ENCODE measurements at places on chromosomes 4 and X.
A peak's percentile ranks its signal among the peaks of the same experiment; 100 is the strongest.

DNA sequence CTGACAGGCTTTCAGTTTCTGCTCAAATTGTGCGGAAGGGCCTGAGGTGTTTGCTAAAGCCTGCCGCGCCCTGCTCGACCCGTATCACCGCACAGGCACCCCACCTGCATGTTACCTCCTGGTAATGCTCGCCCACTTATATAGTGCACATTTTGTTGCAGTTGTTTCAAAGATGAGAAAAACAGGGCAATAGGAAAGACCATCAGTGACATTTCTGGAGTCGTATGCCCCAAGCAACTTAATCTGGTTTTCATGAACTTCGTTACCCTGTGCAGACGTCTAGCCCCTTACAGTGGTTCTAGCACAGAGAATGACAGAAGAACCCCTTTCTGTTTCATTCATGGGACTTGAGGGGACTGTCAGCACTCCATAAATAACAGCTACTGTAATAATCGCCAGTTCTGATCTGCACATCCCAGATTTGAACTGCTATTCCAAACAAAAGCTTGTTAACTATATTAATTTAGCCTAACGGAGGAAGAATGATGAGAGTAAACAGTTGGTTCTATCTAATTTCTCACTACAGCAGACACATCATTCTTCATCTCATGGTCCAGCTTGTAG lies 940 bp upstream of the DCTD start:
- no peak for DNase-seq

GRCh38 chrX:154437971-154438893 lies 1.3 kb downstream of the GDI1 start:
- no peak for DNase-seq

GRCh38 chr4:125739760-125740159 lies 425.0 kb downstream of the FAT4 start:
- DNase-seq = no peak

DNA sequence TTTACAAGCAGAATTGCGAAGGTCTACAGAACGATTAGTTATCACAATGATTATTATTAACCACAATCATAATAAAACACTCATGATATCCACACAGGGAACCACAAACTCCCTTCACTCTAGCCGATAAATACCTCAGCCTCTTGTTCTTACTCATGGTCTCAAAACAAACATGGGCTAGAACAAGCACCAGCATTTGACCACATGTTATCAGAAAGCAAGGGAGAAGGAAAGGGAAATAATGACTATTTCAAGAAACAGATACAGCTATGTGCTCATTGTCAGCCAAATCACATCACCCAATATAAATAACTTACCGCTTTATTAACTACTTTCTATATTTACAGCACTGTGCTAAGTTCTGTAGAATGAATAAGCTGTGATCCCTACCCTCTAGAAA lies 663.2 kb upstream of the HTR2C start:
- no peak for DNase-seq

- peak; percentile 81 for DNase-seq
These were observed 973 bp downstream of the ADAMTS3 start for GRCh38 chr4:72567821-72568675.

DNA sequence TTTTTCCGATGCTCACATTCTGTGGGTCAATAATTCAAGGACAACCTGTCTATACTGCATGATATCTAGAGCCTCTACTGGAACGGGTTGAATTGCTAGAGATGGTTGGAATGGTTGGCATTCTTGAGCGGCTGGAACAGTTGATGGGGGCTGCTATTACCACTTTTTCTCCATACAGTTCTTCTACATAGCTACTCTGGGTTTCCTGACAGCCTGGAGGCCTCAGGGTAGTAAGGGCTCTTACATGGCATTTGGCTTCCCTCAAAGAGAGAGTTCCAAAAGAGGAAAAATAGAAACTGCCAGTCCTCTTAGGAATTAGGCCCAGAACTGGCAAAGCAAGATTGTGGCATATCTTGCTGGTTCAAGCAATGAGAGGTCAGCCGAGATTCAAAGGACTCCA lies 53.1 kb downstream of the NAA11 start:
- DNase-seq = no peak

- no peak for DNase-seq
These were observed 415.5 kb upstream of the FAT1 start for GRCh38 chr4:187139141-187139540.

- no peak for DNase-seq
These were observed 14.6 kb upstream of the DCTD start for GRCh38 chr4:182931691-182932345.

GRCh38 chr4:4849106-4849505 lies 10.4 kb upstream of the MSX1 start:
- no peak for DNase-seq

DNA sequence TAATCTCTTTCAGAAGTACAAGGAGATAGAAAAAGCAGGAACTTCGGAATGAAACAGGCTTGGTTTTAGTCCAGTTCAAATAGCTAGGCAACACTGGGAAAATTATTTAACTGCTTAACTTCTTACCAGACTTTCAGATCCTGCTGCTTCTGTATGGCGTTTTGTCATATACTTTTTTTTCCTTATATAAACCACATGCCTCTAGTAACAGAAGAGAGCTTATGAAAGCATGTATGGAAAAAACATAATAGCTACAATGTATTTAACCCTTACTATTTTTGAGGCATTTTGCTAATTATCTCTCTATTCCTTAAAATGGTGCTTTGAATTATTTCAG lies 439.6 kb downstream of the INPP4B start:
- no peak for DNase-seq

- DNase-seq = no peak
These were observed 17.2 kb downstream of the RXFP1 start for GRCh38 chr4:158538911-158539310.

DNA sequence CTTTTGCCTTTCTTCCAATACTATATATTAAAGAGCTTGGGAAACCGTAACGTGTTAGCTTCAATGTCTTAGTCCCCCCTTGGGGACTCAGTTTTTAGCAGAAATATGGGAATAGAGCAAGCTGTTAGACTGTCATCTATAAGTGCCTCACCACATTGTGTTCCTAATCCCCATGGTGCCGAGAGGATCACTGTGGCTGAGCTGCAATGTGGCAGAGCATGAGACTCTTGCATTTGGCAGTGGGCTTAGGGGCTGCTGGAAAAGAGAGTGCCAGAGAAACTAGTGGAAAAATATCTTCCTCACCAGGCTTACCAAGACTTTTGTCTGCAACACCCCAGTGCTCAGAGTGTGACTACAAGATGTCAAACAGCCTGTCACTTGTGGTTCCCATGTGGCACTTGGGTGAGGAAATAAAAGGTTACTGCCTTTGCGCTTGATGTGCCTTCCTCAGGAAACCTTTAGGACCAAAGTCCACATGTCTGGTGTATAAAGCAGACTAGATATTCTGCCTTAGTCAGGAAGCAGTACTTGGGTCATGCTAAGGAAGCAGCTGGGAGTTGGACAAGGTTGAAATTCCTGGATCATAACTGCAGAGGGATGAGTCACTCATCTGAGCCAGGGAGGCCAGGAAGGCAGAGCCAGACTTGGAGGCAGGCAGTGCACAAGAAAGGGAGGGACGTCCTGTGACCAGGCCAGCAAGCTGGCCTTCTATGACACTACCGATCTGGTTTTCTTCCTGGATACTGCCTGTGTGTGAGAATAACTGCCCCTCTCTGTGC lies 9.7 kb upstream of the MAGEA4 start:
- no peak for DNase-seq

DNA sequence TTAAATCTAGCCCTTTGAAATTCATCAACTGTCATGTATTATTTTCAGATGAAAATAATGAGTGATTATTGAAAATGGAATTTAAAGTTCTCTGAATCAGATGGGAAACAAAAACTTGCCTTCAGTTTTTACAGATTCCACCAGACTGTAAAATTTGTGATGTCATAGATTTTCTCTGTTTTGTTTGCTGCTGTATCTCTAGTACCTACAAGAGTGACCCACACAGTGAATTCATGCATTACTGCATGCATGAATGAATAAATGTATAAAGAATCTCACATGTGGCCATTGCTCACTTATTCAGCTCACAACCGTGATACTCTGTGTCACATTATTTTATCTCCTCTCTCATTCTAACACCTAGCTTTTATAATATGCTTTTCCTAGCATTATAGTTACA lies 532.2 kb upstream of the AGA start:
- DNase-seq = no peak

DNA sequence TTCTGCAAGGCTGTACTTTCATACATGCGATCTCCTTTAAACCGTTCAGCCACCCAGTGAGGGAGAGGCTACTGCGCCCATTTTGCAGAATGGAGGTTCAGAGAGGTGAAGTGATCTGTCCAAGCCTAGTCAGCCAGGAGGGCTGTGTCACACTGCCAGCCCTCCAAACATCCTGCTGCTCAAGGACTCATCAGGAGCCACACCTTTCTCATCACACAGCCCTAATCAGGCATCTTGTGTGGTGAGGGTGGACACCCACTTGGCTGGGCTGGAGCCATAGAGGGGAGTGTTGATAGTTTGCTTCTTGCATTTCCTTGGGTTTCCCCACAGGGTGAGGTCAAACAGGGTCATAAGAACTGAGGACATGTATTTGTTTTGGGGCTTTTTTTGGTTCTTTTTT lies 5.4 kb upstream of the CXCR3 start:
- DNase-seq = no peak

DNA sequence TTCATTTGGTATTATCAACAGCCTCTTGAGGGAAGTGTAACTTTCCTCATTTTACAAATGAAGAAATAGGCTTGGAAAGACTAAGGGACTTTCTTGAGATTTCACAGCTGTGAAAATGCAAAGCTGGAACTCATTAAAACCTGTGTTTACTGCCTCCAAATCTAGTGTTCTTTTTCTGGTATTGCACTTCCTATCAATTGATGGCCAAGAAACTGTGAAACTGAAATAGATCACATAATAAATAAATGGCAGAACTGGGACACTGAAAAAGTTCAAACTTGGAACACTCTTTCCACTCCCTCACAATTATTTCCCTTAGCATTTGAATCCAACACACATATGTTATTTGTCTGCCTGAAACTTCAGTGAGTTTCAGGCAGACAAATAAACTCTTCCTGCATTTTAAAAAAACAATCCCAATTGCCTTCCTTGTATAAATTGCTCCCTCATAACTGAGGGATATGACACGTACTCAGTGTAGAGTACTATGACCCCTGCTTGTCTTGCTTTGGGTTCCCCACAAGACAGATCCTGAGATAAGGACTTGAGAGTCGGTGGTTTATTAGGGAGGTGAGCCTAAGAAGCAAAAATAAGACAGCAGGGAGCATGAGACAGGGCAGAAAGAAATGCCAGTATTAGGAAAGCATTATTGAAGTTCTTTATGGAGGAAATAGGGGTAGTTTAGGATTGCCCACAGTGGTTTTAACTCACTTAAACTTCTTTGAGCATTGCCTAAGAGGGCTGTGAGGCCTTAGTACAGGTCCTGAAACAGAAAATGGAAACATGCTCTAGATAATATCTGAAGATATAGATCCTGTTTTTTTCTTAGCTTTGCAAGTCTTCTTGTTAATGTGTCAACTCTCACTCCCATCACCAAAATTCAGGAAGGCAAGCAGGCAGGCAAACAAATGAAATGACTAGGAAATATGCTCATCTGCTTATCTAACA lies 33.9 kb downstream of the RTL3 start:
- no peak for DNase-seq

DNA sequence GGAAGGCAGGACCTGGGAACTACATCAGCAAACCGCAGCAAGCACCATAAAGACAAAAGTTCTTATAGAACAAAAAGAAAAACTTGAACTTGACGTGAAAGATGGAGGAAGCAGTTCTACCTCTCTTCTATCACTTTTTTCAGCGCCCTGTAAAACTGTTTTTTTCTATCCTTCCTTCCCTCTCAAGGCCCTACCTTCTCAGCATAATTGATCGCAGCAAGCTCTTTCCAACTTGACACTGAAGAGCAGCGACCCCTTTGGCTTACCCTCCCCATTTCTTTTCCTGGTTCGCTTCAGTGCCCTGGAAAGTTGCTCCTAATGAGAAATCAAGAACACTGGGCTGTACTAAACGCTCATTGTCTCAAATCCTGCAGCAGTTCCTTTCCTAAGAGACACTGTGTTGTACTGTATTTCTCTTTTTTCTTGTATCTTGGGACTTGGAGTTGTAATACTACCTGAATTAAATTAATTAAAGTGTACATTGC lies 150.6 kb upstream of the SLC4A4 start:
- peak; percentile 45 for DNase-seq

DNA sequence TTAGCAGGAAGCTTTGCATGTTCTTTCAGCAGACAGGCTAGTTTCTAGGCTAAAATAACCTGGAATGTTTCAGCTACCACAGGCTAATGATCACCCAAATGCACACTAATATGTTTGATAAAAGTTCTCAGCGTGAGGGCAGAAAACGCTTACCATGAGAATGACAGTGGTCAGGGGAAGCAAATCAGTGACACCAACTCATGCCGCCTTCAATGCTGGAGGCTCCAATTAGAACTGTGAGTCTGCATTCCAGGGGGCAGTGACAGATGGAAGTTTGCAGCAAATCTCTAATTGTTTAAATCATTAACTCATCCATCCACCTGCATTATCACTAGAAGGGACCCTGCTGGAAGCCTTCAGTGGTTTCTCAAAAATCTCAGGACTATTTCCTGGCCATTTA lies 43.2 kb downstream of the ANOS1 start:
- DNase-seq = no peak

- DNase-seq = no peak
These were observed 277.6 kb upstream of the DIAPH2 start for GRCh38 chrX:96407072-96407471.

DNA sequence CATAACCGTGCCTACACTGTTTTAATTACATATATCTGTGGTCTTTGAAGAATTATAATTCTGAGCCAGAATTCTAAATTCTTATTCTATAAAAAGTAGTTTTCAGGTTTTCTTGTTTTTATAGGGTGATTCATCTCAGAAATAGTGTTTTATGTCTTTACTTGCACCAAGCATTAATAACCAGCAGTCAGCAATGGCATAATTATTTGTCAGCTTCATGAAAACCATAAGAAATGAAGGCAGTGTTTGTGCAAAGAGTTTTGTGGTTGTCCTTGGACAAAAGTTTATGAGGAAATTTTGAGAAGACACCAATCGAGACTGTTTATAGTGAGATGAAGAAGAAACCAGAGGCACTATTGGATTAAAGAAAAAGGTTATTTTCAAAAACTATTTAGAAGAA lies 37.2 kb downstream of the EDNRA start:
- DNase-seq = no peak

DNA sequence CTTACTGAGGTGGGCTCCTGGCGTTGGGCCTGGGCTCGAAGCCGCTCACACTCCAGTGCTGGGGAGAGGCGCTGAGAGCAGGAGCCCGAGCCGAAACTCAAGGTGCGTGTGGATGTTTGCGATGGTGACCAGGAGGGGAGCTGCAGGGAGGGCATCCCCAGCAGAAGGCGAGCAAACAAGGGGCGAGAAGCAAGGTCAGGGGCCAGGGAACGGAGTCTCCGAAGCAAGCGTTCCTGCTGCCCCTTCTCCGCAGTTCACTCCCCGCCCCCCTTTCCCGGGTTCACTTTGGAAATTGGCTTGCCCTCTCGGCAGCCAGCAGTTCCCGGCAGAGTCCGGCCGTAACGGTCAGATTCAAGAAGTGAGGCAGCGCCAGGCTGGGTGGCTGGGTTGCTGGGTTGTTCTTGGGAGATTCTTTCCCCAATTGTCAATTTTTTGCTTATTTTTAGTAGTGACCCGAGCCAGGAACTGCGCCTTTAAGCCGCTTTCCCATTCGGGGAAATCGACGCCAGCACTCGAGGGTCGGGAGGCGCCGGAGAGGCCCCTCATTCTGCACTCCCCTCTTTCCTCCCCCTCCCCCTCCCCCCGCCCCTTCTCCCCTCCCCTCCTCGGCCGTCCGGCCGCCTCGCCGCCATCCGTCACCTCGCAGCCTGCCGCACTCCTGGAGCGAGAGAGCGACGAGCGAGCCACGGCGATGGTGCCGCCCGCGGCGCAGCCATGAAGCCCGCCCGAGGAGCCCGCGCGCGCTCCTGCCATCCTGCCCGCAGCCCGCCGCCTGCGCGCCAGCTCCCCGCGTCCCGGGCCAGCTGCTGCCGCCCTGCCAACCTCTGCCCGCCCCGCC lies at the start of gene FRMPD3:
Gene FRMPD3, plus strand, starts transcription at position 655 of the 838 bp plus-strand sequence. CDS start 76,937 bp downstream, outside the sequence.
- no peak for DNase-seq

Measured in spinal cord (tissue), 10 donors.